ENCODE measurements at places on chromosomes 5 and 9.

DNA sequence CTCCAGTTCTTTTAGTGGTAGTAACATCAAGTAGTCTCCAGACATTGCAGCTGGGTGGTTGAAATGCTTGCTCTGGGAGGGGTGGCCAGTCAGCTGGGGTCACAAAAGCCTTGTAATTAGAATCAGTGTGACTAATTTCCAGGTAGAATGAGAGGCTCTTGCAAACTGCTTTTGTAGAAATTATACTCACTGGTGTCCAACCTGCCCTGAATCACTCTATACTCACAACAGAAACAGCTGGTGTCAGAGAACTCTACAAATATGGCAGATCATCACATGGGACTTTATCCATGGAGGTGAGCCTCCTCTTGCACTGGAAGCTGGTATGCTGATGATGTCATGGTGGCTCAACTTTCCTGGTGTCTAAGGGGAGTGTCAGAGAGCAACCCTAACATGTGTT is 71.3 kb downstream of the SH3TC2 start:
- no peak for DNase-seq

DNA sequence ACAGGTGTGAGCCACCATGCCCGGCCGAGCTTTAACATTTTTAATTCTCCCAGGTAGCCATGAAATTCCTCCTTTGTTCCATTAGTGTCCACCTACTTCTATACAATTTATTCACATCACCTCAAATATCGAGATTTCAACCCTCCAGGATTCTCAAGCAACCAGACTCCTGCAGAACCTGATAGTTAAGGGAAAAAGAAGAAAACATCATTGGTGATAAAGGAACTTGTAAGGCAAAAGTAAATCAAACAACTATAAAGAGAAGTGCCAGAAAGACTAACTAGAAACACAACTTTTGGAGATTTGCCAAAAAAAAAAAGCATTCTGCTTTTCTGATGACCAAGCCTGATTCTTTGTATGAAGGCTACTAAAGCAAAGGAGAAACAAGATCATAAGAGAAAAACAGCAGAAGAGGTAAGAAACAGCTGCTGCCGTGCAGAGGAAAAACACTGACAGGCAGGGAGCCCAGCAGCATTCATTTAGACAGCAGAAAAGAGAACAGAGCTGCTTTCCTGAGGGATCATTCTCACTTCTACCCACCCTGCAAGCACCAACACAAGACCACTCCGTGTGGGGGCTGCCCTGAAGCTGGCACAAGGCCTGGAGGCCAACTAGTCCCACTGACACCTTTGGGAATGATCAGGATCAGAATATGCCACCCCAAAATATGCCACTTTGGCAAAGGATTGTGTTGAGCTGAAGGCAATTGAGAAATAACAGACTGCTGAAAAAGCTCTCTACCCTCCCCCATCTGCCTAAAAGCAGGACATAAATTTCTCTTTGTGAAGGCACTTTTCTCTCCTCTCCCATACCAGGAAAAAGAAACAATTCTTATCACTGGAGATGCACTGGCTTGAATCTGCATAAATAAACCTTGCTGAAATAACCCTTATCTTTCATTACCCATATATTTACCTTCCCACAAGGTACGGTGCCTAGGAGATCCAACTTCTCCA is 75.1 kb downstream of the ALDH7A1 start:
- no peak for DNase-seq

DNA sequence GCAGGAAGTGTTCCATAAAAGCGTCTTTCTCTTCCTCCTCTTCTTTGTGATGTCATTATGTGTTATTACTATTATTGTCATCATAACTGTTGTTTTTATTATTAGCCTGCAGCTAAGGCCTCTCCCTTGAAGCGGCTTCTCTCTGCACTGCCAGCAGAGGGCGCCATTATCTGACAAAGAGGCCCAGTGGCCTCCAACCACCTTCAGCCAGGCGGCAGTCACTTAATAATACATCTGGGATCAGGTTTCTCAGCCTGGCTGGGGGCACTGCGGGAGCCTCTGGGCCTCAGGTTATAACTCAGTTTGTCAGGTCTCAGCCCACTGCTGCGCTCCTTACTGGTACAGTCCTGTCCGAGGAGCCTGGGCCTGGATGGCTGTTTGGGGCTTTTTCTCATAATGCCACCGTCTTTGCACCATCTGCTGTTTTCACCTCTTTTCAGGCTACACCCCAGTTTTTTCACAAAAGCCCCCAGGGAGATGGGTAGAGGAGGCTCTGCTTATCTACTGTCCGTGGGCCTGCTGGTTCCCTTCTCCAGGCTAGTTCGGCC is 281.9 kb downstream of the NSG2 start:
- DNase-seq = peak; percentile 91

DNA sequence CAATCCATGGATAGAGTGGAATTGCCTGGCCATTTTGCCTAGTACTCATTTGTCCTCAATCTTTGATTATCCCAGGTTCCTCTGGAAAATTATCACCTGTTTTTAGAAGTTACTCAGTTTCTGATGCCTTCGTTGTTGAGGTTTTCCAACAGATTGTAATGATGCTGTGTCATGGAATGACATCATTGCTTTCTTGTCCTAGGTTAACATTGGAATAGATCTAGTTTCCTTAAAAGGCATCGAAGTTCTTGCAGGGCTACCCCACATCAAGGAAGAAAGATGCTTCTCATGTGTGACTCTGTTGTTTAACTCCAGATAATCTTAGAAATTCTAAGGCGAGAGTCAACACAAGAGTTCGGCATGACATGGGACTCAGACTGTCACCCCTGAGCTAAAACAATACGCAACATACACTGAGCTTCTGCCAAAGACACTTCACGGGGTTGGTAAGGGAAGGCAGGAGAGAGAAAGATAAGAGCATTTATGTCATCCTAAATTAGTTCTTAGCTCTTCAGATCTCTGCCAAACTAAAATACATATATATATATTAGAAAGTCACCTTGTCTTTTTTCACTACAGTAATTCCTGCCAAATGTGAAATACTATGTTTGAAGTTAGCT is 293.2 kb upstream of the WWC1 start:
- no peak for DNase-seq

DNA sequence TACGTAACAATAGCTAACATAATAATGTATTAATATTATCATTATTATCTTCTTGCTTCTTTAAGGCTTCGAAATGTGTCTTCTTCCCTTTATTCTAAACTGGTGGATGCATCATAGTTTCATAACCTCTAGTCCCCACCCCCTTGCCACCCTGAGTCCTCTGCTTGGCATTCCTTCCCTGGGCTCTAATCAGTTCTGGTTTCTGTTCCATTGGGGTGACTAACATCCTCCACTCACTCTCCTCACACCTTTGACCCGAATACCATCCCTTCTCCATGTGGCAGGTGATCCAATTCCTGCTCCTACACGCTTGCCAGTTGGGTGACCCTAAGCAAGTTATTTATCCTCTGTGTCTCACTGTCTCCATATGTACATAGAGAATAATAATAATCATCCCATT is 286.1 kb downstream of the TRPM3 start:
- DNase-seq = no peak

DNA sequence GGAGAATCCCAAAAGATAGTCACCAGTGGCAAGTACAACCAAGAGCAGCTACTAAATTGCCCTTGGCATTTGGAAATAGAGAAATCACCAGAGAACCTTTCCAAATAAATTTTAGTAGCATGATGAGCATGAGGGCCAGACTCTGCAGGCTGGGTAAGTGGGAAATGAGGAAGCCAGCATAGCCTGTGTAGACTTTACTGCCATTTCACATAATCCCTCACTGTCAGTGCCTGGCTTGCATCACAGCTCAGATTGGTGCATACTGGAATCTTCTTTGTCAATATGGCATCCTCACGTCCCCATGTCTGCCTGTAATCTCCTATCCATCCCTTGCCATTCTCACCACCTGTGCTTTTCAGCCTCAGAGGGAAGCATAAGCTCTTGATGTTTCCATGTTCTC is 14.5 kb downstream of the GRAMD2B start:
- no peak for DNase-seq

- no peak for DNase-seq
Observed at GRCh38 chr5:103244398-103244797, 14.2 kb upstream of the MACIR start.

GRCh38 chr9:32384002-32384363 is 460 bp upstream of the ACO1 start:
- no peak for DNase-seq

- DNase-seq = no peak
Observed at GRCh38 chr9:88025411-88026117, 51.2 kb upstream of the CDK20 start.

DNA sequence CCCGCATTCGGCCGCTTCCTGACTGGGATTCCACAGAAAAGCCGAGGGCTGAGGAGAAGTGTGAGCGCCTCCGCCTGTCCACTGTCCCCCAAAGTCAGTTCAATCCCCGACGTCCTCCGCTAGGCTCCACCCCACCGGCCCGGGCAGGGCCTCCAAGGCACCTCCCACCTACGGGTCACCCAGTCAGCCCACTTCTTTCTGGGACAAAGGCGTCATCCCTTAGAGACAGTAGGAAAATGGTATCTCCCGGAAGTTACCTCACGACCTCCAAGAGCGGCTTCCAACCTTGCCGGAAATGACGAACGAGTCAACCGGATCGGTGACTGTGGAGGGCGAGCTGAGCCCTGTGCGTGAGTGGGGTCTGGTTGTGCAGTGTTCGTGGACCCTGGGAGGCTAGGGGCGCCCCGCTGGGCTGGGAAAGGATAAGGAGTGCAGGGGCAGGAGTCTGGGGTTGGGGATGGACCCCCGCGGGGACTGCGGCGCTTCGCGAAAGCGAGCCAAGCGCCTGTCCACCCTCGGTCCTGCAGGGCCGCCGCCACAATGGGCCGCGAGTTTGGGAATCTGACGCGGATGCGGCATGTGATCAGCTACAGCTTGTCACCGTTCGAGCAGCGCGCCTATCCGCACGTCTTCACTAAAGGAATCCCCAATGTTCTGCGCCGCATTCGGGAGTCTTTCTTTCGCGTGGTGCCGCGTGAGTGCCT is at the start of the genes GDF9 and UQCRQ:
Gene GDF9 (minus strand): TSS at position 128 of the 704 bp plus-strand sequence. CDS start 1,936 bp downstream, outside the sequence.
Gene UQCRQ (plus strand): TSS at position 301 of the 704 bp plus-strand sequence. CDS start 240 bp downstream, at position 541.
- DNase-seq = peak; percentile 93

DNA sequence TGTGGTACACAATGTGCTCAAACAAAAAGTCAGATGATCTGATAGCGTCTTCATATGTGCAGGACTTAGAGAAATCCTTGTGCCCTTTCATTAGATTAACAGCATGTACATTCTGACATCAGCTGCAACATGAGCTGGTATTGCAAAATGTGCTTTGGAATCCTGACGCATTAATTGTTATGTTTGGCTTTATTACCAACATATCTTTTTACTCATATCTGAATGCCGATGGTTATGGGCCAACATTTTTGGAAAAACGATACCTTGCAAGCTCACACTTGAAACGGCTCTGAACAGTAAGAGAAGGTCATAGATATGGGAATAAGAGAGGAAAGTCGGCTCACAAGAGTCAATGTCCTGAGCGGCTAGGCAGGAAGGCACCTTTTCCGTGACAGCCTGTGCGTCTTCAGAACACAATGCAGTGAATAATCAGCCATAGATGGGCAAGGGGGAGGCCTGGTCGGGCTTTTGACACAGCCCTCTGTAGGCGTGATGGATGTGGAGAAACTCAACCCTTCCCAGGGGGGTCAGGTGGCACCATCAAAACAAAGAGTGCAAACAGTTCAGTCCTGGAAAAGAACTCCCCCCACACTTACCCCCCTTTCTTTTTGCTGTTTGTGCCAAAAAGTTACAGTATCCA is 36.4 kb upstream of the GAS1 start:
- no peak for DNase-seq

DNA sequence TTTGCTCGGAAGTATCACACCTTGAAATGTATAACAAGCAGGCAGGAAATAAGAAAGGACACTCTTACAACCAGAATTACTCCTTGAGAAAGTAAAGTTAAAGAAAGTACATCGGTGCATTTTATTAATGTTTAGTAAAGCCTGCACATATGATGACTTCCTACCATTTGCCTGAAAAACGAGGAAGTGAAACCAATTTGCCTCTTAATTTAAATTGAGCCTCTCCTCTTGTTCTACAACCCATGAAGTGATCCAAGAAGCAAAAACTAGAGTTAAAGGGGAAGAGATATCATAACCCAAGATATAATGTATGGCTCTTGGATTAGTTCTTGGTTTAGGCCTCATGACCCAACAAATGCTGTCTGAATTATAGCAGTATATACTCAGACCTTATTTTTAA is 95.6 kb downstream of the GNAQ start:
- DNase-seq = no peak

- DNase-seq = no peak
Observed at GRCh38 chr5:90386099-90386710, 23.4 kb downstream of the CETN3 start.

GRCh38 chr9:10773136-10773535 is 160.3 kb upstream of the PTPRD start:
- DNase-seq = no peak

DNA sequence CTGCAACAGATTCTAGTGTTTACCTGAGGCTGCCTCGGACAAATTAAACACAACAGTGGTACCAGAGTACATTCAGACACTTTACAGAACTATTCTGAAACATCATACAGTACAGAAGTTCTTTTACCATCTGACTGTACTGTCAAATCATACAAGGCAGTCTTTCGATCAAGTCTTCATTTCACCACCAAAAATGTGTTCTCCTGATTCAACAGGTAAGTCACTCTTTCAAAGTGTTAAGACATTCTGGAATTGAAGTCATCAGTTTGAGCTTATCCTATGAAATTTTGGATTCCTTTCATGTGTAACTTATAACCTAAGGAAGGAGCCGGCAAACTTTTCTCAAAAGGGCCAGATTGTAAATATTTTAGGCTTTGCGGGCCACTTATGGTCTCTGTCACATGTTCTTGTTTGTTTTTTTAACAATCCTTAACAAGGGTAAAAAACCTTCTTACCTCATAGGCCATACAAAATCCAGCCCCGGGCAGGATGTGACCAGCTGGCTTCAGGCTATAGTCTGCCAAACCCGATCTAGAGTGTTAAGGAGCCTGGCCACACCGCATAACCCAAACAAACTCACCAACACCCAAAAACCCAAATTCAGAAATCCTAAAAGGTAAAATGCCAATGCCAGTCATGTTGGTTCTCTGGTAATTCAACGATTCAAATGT is 151.6 kb downstream of the DENND1A start:
- DNase-seq = no peak

- no peak for DNase-seq
Observed at GRCh38 chr5:36444582-36445418, 143.1 kb upstream of the RANBP3L start.

DNA sequence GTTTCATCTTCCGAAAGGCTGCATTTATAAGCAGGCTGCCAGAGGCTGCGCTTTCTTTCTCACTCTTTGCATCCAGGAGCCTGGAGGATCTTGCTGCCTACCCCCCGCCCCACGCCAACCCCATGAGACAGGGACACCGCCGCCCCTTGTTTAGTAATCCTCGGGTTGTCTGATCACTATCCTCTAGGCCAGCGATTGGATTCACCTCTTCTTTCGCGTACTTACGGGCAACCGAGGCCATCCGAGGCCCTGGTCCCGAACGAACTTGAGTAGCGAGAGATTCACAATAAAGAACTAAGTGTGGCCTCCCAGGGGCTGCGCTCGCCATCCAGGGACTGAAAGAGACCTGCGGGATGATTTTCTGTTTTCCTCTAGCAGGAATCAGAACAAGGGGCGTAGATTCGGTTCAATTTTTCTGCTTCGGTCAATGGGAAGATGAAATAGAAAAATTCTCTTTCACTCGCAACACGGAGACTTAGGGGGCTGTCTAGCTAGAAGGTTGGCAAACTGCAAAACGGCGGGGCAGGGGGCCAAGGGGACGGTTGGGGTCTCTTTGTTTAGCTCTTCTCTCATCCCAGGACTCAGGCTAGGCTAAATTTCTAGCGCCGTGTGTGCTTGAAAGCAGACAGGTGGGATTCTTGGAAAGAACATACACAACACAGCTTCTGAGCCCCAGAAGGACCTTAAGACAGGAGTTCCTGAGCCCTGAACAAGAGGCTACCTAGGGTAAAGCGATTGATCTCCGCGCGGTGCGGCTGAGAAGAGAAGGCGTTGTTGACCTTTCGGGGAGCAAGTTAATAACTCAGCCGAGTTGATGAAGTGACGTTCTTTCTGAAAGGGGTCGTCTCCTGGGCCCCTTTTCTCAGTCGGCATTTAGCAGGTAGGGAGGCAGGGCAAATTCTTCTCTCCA is 5.8 kb upstream of the ISL1 start:
- peak; percentile 56 for DNase-seq
